ENCODE measurements at places on chromosomes 11 and 22.

- no peak for DNase-seq
These were observed 296.2 kb downstream of the DDX10 start for GRCh38 chr11:108961095-108961494.

DNA sequence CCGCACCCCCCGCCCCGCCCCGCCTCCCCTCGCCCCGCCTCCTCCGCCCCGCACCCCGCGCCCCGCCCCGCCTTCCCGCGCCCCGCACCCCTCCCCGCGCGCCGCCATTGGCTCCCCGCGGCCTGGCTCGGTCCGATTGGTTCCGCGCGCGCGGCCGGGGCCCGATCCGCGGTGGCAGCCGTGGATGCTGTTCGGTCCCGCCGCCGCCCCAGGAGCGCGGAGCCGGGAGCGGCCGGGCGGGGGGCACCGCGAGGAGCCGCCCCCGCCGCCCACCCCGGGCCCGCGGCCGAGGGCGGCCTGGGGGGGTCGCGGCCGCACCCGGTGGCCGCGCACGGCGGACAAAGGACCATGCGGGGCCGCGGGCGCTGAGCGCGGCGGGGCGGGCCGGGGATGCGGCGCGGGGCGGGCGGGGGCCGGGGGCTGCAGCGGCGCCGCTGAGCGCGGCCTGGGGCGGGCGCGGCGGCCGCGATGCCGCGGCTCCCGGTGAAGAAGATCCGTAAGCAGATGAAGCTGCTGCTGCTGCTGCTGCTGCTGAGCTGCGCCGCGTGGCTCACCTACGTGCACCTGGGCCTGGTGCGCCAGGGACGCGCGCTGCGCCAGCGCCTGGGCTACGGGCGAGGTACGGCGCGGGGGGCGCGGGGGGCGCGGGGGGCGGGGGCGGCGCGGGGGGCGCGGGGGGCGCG, at the start of gene B4GALNT4:
B4GALNT4 (plus strand) TSS at position 164 of the 683 bp plus-strand sequence; CDS start at position 469, 305 bp downstream.
- peak; percentile 43 for DNase-seq

- DNase-seq = no peak
These were observed 72.4 kb downstream of the ATG16L2 start for GRCh38 chr11:72886619-72887018.

DNA sequence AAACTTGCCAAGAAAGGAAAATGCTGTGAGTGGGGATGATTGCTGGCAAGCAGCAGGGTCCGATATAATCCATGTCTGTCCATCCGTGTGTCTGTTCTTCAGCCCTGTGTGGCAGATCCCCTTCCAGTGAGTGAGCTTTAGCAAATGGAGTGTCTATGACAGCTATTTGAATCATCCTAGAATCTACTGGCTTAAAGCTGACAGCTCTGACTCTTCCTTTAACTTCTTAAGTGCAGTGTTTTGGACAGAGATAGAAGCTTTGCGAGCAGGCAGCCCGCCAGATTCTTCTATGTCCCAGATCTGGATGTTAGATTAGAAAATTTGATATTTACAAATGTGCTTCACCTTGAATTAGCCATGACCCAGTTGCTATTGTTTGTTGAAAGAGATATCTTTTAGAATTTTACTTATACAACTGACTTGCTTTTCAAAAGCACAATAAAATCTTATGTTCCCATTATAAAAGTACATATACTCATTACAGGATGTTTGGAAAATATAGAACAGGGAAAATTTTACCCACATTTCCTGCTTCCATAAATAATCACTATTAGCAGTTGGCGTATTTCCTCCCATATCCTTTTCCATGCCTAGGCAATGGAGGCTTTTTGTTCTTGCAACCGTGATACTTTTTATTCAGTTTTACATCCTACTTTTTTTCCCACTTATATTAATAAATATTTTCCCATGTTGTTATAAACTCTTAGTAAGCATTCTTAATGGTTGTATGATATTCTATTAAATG, 124.5 kb downstream of the COMMD9 start:
- peak; percentile 83 for DNase-seq

GRCh38 chr11:133635244-133635739, 103.0 kb upstream of the OPCML start:
- DNase-seq = no peak

DNA sequence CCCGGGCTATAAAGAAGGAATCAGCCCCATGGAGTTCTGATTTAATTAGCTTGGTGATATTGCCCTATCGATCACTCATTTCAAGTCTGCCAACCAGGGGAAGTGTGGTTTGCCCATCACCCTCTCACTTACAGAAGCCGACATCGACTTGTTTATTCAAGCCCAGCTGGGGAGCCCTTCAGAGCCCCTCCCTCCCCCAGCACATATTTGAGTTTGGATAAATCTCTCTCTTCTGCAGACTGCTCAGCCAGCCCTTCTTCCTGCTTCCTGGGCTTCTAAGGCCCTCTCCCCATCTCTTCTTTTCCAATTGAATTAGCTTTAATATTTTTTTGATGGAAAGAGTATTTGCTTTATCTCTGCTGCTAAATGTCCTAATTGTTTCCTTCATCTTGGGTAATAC, 299.0 kb downstream of the MIAT start:
- no peak for DNase-seq

DNA sequence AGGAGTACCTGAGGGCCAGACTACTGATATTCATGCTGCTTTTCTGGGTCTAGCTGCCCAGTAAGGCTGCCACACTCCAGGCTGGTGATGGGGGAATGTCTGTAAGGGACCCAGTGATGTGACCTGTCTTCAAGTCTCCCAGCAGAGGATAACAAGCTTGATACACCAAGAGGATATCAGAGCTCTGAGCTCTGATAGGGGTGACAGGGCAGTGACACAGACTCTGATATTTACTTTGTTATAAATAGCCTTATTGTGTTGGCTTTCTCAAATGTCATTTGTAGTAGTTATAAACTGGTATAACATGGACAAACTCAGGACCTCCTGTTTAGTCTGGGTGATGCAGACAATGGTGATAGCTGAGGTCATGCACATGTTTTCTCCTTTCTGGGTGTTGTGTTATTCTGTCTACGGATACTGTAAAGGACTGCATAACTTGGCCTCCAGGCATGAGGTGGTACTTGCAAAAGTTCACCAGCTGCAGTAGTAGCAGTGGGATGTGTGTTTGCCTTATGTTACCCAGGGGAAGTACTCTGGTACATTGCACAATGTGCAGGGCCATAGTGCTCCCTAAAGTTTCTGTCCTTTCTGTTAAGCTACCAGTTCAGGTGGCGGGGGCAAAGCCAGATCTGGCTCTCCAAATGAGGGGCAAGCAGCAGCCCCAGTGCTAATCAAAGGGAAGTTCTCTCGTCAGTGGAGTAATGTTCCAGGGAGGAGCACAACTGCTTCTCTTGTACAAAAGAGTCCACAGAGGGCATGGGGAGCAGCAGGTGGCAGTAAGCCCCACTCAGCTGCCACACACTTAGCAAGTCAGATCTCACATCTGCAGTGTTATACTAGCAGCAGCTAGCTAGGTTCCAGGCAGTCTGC, 812.2 kb downstream of the JRKL start:
- DNase-seq = no peak
